ENCODE measurements at places on chromosomes 11 and 22.

DNA sequence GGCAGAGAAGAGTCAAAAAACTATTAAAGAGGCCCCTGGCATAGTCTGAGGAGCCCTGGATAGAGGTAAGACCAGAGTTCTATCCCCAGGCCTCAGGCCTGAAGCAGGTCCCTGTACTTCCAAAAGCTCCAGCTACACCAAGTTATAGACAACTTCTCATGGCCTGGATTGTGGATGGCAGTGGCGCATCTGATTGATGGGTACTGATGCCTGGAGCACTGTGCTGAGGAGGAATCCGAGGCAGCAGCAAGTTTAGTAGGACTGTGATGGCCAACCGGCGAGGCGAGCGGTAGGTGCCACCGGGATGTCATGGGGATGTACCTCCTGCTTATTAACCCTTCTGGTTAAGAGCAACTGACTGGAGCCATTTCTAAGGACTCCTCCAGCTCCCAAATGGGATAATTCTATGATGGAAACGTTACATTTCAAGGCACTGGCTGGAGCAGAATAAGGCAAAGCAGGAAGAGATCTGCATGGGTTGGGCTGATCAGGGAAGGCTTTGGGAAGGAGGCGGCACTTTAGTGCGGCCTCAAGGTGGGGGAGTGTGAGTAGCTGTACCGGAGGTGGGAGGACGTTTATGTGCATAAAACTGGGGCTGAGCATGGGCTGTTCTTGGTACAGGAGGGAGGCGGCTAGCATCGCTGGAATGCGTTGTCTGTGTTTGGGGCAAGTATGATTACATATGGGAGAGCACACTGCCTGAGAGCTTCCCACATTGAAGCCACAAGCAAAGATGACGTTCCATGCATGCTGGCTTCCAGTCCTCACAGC is 24.2 kb upstream of the JAM3 start:
- no peak for DNase-seq

GRCh38 chr11:121780971-121781370 is 328.2 kb upstream of the SORL1-AS1 start:
- DNase-seq = no peak

DNA sequence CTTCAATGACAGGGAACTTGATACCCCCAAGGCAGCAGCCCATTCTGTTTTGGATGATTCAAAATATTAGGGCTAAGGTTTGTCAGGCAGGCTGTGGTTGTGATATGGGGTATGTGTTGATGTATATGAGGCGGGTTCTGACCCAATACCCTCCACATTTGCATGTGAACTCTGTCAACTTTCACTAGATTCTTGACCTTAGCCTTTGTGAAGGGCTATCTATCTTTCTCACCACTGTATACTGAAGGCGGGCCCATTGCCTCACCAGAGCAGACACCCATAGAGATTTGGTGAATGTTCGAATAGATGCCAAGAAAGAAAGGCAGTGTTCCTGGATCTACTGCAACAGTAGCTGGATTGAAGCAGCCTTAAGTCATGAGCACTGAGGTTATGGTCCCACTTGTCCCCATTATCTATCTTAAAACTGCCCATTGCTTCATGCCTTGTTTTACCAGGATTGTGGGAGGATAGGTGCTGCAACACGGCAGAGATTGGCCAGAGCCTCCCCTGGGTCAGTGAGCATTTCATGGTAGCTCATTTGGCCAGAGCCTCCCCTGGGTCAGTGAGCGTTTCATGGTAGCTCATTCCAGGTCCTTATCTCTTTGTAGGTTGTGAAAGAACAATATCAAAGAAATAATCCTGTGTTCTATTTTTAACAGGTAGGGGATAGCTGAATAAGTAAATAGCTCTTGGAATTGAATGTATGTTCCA is 399.6 kb downstream of the TMEM135 start:
- no peak for DNase-seq

- DNase-seq = no peak
Observed at GRCh38 chr11:130190371-130190881, 30.8 kb downstream of the ST14 start.

DNA sequence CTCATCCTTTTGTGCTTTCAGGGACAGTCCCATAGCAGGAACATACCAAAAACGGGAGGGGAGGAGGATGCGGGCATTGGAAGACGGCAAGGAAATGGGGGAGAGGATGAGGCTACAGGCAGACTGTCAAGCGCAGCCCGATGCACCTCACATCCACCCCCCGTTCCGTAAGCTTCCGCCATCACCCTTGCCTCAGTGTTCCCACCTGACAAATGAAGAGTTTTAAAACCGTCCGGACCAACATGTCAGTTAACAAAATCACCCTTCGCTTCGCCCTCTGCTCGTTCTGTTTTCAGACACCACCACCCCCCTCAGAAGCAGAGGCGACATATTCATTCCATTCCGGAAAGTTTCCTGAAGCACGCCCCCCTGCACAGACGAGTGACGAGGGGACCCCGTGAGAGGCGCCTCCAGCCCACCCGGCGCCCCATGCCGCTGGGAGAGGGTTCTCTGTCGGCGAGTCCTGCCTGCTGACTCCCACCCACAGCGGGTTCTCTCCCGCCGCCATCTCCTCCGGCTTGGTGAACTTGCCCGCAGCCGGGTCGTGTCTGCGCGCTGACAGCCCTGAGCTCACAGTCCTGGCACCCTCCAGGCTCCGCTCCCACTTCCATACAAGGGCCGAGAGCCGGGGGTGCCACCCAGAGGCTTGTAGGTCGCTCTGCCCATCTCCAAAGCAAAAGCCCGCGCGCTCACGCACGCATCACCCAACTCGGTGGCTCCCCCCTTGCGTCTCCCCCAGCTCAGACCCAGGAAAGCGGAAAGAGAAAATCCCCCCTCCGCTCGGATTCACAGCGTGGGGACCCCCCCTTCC is 1.5 kb downstream of the IGSF9B start:
- peak; percentile 40 for DNase-seq

GRCh38 chr11:28231475-28231874 is 123.3 kb downstream of the METTL15 start:
- no peak for DNase-seq

- peak; percentile 79 for DNase-seq
Observed at GRCh38 chr11:117096201-117096991, 1.8 kb downstream of the SIK3 start.

DNA sequence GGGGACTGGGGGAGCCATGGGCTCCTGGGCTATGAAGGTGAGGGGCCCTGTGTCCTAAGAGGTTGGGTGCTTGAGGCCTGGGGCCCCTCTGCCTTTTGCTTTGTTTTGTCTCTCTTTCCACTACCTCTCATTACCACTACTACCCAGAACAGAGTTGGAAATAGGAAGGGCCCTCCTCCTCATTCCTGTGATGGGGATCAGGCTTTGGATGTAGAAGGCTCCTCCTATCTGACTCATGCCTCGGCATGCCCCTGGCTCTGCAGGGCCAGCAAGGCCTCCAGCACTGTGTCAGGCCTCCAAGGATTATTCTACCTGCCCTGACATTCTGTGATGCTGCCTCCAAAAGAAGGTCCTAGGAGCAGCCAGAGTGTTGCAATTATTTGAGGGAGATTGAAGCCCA is 766 bp downstream of the IZUMO1R start:
- no peak for DNase-seq

- DNase-seq = peak; percentile 77
Observed at GRCh38 chr11:122100756-122101080, 15.3 kb downstream of the BLID start.

DNA sequence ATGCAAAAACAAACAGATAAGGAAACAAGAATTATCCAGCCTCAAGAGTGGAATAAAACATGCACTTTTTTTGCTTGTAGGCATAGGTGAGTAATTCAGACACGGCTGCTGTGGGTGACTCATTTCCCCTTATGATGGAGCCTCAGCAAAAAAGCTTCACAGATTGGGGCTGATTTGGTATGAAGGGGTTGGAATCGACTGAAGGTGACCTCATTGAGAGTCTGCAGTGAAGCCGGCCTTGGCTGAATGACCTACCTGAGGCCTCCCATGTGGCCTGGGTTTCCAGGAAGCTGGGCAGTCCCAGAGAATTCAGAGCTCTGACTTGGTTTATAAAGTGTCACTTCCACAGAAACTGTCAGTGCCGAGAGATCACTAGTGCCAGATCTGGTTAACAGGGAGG is 34.2 kb upstream of the VPREB1 start:
- no peak for DNase-seq

GRCh38 chr11:34594603-34595002 is 26.3 kb upstream of the EHF start:
- DNase-seq = no peak

GRCh38 chr22:26322179-26322905 is 106.7 kb upstream of the ASPHD2 start:
- no peak for DNase-seq

GRCh38 chr22:24071686-24072085 is 60.6 kb downstream of the CABIN1 start:
- no peak for DNase-seq

GRCh38 chr11:128483211-128483788 is 104.1 kb downstream of the ETS1 start:
- DNase-seq = no peak

- no peak for DNase-seq
Observed at GRCh38 chr22:17191163-17191784, 28.0 kb downstream of the ADA2 start.

- no peak for DNase-seq
Observed at GRCh38 chr22:35460688-35461087, 60.7 kb downstream of the MCM5 start.

DNA sequence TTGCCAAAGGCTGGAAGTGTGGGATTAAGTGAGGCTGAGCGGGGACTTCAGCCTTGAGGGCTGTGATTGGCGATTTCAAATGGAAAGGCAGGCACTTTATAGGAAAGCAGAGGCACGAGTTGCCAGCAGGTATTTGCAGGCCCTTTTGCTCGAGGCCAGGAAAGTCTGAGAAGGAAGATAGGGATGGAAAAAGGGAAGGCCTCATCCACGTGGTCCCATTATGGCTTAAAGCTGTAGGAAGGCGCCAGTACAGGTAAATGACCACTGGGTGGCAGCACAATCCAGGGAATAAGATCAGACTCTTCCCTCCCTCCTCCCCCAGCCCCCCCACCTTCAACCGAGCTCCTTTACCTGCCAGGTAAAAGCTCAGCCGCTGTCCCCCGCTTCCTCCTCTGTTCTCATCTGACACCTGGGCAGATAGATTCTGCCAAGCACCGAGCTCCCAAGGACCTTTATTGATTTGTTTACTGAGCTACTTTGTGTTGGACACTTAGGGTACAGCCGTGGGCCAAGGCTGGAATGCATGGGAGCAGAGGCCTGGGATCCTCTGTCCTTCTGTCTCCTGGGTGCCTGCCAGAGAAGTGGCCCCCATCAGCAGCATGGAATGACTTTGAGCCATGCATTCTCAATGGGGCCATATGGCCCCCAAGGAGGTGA is 7.5 kb downstream of the P2RX3 start:
- peak; percentile 51 for DNase-seq

DNA sequence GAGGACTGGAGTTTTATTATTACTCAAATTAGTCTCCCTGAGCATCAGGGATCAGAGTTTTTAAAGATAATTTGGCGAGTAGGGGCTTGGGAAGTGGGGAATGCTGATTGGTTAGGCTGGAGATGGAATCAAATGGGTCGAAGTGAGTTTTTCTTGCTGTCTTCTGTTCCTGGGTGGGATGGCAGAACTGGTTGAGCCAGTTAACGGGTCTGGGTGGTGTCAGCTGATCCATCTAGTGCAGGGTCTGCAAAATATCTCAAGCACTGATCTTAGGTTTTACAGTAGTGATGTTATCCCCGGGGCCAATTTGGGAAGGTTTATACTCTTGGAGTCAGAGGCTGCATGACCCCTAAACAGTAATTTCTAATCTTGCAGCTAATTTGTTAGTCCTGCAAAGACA is 1.1 kb downstream of the OR5A2 start:
- no peak for DNase-seq

DNA sequence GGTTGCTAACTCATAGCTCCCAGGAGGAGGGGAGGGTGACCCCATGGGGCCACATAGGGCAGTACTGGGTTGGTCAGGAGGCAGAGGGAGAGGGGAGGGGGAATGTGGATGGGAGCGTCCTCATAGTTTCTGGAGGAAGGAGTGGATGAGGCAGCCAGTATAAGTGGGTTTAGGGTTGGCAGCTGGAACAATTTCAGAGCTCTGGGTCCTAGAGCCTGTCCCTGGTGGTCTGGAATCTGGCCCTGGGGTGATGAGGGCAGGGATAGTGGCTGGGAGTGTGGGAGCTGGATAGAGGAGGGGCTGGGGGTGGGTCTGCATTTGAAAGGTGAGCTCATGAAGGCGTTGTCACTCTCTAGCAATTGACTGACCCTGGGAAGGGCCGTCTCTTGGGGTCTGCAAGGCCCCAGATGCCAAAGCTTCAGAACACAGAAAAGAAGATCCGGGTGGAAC is 5.3 kb upstream of the MRGPRG start:
- no peak for DNase-seq

GRCh38 chr11:16799221-16799620 is 60.8 kb downstream of the C11orf58 start:
- no peak for DNase-seq

GRCh38 chr11:122616718-122617117 is 38.8 kb upstream of the UBASH3B start:
- DNase-seq = no peak

- DNase-seq = no peak
Observed at GRCh38 chr11:84261707-84262106, 975.5 kb upstream of the CCDC90B start.

DNA sequence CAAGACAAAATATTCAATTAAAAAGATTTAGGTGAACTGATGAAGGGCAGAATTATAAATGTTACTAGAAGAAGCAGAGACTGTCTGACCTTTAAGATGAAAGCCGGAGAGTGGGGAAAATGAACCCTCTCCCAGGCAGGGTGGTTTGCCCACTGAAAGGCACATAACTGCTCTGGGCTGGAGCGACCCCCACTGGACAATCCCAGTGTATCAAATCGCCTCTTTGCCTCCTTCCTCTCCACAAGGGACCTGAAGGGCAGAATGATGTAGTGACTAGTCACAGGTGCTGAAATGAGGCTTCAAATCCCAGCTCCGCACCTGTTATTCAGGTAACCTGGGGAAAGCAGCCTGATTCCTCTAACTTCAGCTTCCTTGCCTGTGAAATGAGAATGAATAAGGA is 69.0 kb downstream of the EFCAB6 start:
- no peak for DNase-seq

GRCh38 chr22:42303396-42304323 is 33.2 kb upstream of the TCF20 start:
- no peak for DNase-seq
